Glutamatergic neuron (in vitro differentiated cells): ENCODE measurements at places on chromosomes 5 and 9. TPM values are rescaled to one million over a fixed set of nuclear protein-coding genes. Genes with fewer than 3 reads are reported as not detected.

The SLC4A9 gene
- total RNA-seq, result not detected

The CACFD1 gene
- 45.4 TPM for total RNA-seq

DNA sequence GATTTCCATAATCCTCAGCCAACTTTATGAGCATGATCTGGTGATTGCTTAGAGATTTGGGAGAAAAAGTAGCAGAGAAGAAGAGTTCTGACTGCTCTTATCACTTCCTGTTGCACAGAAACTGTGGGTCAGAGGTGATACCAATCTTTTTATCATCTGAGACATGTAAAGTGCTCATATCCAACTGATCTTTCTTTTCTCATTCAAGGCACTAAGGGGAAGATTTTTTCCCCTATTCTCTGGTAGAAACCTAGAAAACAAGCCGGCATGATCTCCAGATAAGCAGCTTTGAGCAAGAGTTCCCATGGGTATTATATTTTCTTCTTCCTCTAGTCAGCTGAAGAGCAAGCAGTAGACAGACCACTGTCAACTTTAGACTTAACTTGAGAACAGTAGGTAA lies 29.0 kb upstream of the GPR150 start:
- H3K4me1 ChIP-seq, result no peaks in the 10 kb centered on the region
- no peaks in the 10 kb centered on the region for H3K27me3 ChIP-seq
- H3K36me3 ChIP-seq, result no peaks in the 10 kb centered on the region

- no peak overlapping the region for H3K4me3 ChIP-seq
- H3K27me3 ChIP-seq, result no peaks in the 10 kb centered on the region
- H3K4me1 ChIP-seq, result no peaks in the 10 kb centered on the region
- no peak for DNase-seq
Observed at GRCh38 chr5:144774197-144774596, 603.5 kb downstream of the KCTD16 start.

- DNase-seq, result no peak
- no peak overlapping the region for H3K27ac ChIP-seq
- H3K4me3 ChIP-seq, result no peak overlapping the region
- peaks cover 3% of the 10 kb centered on the region for H3K27me3 ChIP-seq
Observed at GRCh38 chr5:155953335-155953734, 373.6 kb upstream of the SGCD start.

The SLC1A1 gene
- total RNA-seq, result 0.10 TPM

- H3K27ac ChIP-seq, result no peak overlapping the region
- H3K4me3 ChIP-seq, result no peak overlapping the region
- DNase-seq, result no peak
- H3K27me3 ChIP-seq, result no peaks in the 10 kb centered on the region
Observed at GRCh38 chr5:50401336-50401735, 39.8 kb downstream of the EMB start.

DNA sequence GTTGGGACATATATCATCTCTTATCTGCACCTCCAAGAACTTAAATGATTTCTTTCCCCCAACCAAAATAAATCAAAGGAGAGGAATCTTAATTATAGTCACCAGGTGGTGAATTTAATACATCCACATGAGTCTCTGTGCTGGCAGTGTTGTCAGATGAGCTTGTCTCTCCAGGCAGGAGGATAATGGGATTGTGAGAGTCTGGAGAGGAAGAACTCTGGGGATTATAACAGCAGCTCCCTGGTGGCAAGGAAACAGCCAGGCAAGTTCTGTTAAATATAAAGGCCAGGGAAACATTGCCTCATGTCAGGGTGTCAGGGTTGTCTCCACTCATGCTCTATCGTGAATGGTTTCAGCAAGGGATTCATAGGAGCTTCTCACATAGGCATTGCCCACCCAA lies 80.8 kb downstream of the TLR4 start:
- H3K27ac ChIP-seq, result no peak overlapping the region
- H3K4me1 ChIP-seq, result peaks cover 7% of the 10 kb centered on the region
- H3K27me3 ChIP-seq, result peaks cover under 1% of the 10 kb centered on the region

- H3K4me1 ChIP-seq, result no peaks in the 10 kb centered on the region
- H3K27me3 ChIP-seq, result peaks cover 3% of the 10 kb centered on the region
- no peak overlapping the region for H3K27ac ChIP-seq
- H3K36me3 ChIP-seq, result peaks cover 13% of the 10 kb centered on the region
- H3K4me3 ChIP-seq, result no peak overlapping the region
- DNase-seq, result no peak
Observed at GRCh38 chr9:113387560-113388230, 10.9 kb upstream of the HDHD3 start.

GRCh38 chr9:15220658-15221318 lies 86.2 kb downstream of the TTC39B start:
- H3K27me3 ChIP-seq, result no peaks in the 10 kb centered on the region
- no peaks in the 10 kb centered on the region for H3K36me3 ChIP-seq
- no peak overlapping the region for H3K4me3 ChIP-seq
- no peak for DNase-seq
- no peaks in the 10 kb centered on the region for H3K4me1 ChIP-seq

The SLC6A7 gene
- total RNA-seq, result not detected

DNA sequence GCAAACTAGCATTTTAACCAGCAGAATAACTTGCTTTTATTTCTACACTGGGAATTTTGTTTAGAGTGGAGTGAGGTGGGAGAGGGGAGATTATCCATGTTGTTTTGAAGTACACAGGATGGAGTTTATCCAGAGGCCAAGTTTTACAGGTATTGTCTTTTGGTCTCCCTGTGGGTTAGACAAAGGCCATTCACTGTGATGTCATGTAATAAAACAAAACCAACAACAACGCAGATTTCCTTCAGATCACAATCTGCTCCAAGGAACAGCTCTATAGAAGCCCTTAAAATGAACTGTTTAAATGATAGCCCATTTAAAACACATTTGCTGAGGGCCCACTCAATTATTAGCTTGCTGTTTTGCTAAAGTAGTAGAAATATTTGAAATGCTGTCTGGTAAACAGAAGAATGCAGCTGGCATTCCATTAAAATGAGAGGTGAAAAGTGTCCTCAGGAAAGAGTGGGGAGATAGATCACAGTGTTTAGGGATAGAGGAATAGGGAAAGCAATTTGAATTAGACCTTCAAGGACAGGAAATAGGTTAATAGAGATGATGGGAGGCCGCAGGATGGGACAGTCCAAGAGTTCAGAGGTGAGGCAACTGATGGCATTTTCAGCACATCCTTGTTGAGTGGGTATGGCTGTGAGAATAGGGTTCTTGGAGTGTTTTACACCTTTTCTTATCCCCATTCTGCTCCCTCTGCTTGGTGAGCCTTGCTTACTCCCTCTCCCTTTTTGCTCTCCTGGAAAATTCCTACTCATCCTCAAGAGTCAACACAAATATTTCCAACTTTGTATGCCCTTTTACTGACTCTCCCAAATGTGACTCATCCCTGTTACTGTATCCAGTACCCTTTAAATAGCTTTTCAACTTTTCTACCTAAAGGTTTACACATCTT lies 140.1 kb upstream of the NR3C1 start:
- no peaks in the 10 kb centered on the region for H3K36me3 ChIP-seq
- no peak for DNase-seq
- H3K4me3 ChIP-seq, result no peak overlapping the region
- H3K27me3 ChIP-seq, result peaks cover 1% of the 10 kb centered on the region
